CD4-positive, alpha-beta T cell treated with Interferon gamma for 1 hour (primary cell): ENCODE measurements at places on chromosomes 11 and 22.

- DNase-seq, result no peak
Observed at GRCh38 chr22:37088108-37088605, 21.4 kb downstream of the TMPRSS6 start.

DNA sequence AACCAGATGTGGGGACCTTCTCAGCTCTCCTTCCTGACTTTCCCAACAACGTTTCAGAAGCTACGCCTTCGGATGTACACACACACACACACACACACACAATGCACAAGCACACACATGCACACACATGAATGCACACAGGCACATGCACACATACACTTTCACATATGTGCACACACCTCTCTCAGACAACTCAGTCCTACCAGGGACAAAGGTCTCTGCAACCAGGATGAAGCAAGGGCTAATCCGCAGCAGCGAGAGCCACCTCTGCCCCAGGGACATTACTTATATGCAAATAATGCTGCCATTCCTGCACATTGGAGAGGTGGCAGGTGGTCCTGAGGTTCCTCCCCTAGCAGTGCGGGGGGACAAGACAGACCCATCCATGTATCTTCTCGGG, 27.4 kb upstream of the LINC01488 start:
- DNase-seq, result no peak

DNA sequence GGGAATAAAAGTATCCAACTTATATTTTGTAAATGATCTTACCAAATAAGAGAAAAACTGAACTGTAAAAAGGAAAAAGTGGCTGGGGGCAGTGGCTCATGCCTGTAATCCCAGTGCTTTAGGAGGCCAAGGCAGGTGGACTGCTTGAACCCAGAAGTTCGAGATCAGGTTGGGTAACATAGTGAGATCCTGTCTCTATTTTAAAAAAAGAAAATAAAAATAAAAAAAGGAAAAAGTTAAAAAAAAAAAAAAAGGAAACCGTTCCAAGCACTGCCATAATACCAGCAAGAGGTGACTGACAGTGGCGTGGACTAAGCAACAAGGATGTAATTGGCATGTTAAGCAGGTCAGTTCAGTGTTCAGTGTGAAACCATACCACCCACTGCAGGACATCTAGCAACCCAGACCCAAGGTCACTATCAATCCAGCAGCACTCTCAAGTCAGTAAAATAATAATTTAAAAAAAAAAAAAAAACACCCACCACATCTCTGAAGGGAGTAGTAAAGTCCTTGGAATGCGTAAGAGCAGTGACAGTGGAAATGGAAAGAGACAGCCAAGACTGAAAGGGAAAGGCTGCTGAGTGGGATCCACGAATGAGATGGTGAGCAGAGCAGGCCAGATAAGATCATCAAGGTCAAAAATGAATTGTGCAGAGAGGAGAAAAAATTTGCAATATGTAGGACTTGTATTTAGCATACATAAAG, 43.6 kb downstream of the MAPK1 start:
- no peak for DNase-seq

- DNase-seq, result no peak
Observed at GRCh38 chr11:76376746-76377558, 4.0 kb downstream of the THAP12 start.

GRCh38 chr22:19969141-19969928, 27.7 kb upstream of the TXNRD2 start:
- no peak for DNase-seq

DNA sequence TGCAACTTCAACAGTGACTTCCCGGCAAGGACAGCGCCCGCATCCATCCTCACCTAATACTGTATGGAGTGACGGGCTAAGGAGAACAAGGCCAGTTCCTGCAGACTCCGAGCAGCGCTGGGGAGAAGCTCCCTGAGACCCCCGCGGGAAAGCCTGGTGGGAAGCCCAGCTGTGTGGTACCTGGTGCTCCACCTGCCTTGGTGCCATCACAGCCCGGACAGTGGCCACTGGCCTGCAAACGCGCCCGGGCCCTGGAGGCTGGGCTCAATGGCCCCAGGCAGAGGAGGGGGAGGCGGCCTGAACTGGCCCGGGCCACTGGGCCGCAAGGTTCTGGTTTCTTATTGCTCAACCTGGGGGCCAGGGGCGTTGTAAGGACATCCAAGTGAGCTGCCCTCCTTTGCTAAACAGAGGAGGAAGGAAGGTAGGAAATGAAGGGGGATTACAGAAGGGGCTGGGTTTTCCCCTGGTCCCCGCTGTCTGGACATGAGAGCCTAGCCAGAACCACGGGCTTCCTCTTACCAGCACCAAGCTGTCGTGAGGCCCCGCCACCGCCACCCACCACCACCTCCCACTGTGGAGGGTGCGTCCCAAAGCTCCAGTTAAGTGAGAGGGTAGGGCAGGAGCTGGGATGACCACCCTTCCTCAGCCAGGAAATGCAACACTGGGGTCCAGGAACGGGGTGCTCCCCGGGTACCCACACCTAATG, 8.5 kb upstream of the CDC42BPG start:
- peak; percentile 47 for DNase-seq

- no peak for DNase-seq
Observed at GRCh38 chr22:30868663-30869385, 99.8 kb downstream of the MORC2 start.

GRCh38 chr11:100681064-100681502, 6.0 kb upstream of the ARHGAP42 start:
- DNase-seq, result peak; percentile 72

- DNase-seq, result peak; percentile 63
Observed at GRCh38 chr22:50473088-50473487, 1.7 kb downstream of the SBF1 start.

- DNase-seq, result no peak
Observed at GRCh38 chr11:57111619-57112018, 70.1 kb upstream of the LRRC55 start.

DNA sequence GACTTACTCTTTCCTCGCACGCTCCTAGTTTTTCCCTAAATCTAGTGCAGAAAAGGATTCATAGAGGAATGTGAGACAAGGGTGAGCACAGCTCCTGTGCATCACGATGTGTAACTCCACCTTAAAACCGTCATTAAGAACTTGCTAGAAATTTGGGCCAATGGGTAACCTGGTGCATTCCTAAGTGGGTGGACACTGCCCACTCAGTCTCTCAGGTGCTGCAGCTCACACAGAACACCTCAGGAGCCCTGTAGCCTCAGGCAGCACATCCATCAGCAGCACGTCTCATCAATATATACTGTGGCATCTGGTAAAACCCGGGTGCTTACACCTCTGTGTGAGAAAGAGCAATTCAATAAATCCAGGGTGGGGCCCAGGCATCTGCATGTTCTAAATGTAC, 12.4 kb downstream of the POU2AF3 start:
- DNase-seq, result no peak

DNA sequence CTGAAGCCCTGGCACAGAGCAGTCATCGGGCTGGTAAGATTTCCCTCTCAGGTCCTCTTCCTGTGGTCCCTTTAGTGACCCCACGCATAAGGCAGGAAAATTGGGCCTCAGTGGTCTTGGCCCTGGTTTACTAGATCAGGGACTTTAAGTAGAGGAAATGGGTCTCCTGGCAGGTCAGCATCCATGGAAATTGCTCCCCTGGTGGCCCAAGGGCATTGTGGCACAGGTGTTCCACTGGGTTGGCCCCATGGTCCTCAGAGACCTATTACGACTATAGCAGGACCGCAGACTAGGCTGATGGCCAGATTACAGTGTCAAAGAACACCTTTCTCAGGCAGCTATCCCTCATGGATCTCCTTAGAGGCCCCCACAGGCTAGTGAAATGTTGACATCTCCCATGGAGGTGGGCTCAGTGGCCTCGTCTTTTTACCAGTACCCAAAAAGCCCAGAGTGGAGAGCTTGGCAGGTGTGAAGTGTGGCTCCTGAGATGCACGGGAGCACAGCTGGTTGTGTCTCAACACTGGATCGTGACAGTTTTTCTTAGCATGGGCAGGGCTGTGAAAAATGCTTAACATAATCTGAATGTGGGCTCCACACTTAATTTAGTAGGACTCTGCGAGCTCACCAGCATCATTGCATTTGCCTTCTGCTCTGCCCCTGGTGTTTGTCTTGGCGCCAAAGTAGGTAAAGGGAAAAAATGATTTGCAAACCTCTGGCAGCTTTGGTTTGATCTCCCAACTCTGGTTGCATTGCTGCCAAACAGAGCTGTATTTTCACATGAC, 74.2 kb downstream of the ZBTB16 start:
- no peak for DNase-seq

DNA sequence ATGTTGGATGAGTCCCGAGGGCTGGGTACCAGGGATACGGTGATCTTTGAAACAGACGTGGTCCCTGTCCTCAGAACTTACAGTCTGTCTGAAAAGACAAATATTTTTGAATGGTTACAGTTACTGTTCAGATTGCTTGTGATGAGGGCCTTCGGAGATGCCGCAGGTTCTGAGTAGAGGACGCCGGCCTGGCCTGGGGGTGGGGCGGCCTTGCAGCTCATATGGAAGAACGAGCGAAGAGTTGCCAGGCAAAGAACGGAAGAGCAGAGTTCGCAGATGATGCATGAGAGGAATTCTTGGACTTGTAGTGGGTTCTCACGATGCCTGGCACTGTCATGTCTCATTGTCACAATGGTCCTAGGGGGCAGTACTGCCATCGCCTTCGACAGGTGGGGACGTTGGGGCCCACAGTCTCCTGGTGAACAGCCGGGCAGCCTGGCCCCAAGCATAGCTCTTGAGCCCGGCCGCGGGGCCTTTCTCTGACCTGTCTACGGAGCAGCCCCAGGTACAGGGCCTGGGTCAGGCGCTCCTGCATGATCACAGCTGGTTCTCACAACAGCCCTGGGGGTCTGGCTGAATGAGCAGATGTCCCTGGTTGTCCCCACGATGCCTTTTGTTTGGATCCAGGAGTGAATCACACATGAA, 60.9 kb upstream of the PARVG start:
- no peak for DNase-seq

DNA sequence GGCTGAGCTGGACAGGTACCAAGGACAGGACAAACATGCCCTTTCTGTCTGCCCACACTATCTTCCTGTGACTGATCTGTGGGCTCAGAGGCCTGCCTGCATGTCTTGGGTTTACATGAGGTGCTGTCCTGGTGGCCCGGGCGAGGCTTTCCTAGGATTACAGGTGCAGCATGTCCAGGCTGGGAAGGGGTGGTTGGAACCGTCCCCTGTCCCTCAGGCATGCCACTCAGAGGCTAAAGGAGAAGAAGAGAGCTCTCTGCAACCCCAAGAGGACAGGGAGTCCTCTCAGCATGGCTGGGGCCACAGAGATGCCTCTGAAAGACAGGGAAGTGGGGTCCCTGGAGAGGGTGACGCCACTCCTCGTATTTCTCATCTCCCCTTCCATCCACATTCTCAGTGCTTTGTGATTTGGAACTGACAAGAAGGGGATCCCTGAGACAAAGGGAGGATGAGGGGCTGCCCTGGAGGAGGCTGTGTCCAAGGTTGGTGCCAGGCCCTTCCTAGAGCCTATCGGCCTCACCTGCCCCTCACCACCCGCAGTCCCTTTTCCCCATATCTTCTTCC, 64.6 kb upstream of the LMO1 start:
- no peak for DNase-seq

- DNase-seq, result no peak
Observed at GRCh38 chr11:56841210-56841810, 92.8 kb upstream of the OR9G4 start.

- no peak for DNase-seq
Observed at GRCh38 chr22:33006220-33006954, 51.8 kb downstream of the SYN3 start.

- no peak for DNase-seq
Observed at GRCh38 chr11:390175-390574, 3.8 kb upstream of the PKP3 start.

- no peak for DNase-seq
Observed at GRCh38 chr11:70210051-70210501, 7.0 kb downstream of the FADD start.

DNA sequence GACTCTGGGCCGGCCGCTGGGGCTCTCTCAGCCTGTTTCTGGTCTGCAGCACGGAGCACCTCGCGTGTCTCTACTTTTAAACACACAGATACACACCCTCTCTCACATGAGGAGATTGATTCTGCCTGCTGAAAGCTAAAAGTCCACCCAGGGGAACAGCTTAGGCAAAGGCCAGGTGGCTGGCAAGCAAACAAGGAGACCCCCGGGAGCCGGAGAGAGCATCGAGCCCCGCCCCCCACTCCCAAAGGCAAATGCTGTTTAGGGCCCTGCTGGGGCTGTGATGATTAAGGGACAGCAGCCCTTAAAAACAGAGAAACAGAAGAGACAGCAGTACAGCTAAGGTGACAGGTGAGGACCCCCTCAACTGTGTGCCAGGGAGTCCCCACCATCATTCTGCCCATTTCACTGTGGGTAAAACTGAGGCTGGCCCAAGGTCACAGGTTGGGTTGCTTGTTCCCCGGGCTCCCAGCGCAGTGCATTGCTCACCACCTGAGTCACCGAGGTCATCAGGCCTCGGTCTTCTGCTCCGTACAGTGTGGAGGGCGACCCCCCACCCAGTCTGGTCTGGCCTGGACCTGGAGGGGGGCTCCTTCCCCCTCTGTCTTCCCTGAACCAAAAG, 6.8 kb downstream of the CABP7 start:
- DNase-seq, result no peak

DNA sequence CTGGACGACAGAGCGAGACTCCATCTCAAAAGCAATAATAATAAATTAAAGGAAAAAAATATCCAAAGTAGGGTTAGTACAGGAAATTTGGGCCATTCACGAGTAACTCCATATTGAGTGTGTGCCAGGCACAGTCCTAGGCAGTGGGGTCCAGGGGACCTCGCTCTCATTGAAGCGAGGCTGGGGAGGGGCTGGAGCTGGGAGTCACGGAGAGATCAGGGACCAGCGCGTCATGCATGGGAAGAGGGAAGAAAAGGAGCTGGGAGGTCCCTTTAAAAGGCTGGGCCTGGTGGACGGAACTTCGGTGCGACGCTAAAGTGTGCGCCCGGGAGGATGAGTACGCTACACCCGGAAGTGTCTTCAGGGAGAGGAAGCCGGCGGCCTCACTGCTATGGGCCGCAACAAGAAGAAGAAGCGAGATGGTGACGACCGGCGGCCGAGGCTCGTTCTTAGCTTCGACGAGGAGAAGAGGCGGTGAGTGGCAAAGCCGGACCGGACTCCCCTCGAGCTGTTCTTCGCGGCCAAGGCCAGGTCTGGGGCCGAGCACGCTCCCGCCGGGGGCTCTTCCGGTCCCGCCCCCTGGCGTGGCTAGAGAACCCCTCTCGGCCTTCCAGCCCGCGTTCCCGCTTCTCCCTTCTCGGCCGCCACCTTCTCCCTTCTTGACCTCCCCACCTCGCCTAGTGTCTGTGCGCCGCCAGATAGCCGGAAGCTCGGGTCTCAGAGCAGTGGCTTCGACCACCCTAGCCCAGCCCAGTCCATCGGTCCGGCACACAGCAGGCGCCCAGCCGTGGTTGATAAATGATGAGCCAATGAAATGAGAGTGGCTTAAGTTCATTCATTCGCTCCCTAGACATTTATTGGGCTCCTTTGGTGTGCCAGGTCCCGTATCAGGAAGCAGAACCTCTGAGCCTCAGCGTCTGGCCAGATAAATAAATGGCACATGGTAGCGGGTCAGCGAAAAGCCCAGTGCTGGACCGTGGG, at the start of gene NOL12:
NOL12 (plus strand) TSS at position 342 of the 981 bp plus-strand sequence; CDS start at position 392, 50 bp downstream.
- peak; percentile 77 for DNase-seq
